NCI-H2081 (cell line): ENCODE measurements at places on chromosomes 1 and 21.

GRCh38 chr1:205012391-205013140 lies 30.4 kb upstream of the CNTN2 start:
- peak; percentile 39 for DNase-seq

GRCh38 chr1:71116729-71117128 lies 35.9 kb upstream of the ZRANB2 start:
- DNase-seq, result no peak

DNA sequence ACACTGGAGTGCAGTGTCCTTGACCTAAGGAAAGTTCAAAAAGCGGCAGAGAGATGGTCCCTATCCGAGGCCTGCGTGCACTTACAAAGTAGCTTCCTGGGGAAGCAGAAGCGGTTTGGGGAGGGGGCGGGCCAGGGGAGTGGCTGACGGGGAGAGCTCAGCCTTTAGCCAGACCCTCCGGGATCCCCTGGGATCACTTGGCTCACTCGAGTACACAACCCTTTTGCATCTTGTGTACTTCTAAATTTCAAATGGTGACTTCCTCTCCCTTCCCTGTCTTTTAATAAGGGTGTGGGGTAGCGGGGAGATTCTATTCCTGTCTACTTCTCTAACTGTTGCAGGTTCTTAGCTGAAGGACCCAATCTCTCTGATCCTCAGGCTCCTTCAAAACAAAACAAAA lies 18.1 kb upstream of the SNX27 start:
- DNase-seq, result no peak

DNA sequence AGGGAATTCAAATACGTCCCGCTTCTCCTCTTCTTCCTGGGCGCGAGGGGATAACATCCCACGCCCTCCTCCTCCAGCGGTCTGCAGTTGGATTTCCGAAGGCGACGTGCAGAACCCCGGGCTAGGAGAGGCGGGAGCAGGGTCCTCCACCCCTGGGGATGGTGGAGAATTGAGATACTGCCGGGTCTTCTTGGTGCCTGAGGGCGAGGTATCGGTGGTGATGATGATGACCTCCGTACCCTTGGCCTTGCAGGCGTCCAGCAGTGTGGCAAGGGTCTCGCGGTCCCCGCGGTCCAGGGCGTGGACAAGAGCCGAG lies 3.2 kb upstream of the LIX1L start:
- DNase-seq, result no peak

- no peak for DNase-seq
These were observed 34.6 kb upstream of the NID1 start for GRCh38 chr1:236099355-236099974.

DNA sequence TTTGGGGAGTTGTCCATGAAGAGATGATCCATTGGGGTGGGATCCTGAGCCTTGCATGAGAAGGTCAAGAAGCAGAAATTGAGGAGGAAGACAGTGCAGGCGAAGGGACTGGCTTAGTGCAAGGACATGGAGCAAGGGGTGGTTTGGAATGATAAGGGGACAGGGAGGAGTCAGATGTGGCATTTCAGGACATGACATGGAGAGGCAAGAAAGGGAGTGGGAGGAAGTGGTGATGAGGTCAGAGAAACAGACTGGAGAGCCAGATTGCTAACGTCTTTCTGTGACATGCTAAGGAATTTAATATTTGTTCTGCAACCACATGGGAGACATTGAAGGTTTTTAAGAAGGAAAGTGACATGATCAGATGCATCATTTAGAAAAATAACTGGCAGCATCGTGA lies 346.8 kb upstream of the FMN2 start:
- DNase-seq, result no peak

- no peak for DNase-seq
These were observed 2.1 kb downstream of the HJV start for GRCh38 chr1:146019231-146020057.

DNA sequence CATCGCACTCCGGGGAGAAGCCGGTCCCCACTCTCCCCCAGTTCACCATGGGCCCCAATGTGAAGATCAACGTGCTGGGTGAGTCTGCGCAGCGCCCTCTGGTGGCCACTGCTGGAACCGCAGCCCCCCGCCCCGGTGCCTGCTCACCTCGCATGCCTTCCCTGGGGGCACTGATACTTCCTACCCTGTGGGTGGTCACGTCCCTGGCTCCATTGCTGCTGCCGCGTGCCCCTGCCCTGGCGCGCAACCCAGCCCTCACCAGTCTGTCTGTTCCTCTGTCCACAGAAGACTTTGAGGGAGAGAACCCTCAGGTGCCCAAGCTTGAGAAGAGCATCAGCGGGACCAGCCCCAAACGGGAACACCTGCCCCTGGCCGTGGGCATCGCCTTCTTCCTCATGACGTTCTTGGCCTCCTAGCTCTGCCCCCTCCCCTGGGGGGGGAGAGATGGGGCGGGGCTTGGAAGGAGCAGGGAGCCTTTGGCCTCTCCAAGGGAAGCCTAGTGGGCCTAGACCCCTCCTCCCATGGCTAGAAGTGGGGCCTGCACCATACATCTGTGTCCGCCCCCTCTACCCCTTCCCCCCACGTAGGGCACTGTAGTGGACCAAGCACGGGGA lies 7.6 kb downstream of the EFNA3 start:
- peak; percentile 78 for DNase-seq

- no peak for DNase-seq
These were observed 68.2 kb downstream of the RNF187 start for GRCh38 chr1:228555074-228555994.

GRCh38 chr1:230639714-230640209 lies 2.5 kb upstream of the COG2 start:
- DNase-seq, result no peak

DNA sequence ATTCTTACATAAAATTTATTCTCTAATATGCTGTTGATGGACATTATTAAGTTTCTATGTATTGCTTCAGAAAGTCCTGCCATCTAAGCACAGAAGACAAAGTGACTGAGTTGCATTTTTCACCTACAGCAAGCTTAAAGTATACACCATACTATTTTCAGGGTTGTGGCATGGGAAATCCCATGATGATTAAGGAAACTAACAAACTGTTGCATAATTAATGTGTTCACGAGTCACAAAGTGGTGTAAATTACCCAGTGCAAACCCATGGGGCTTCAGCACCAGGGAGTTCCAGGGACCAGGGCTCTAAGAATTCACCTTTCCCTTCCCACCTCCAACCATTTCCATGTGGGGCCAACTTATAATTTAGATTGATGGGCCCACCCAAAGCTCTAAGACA lies 81.9 kb upstream of the NR5A2 start:
- no peak for DNase-seq

GRCh38 chr1:51329443-51330325 lies 678 bp downstream of the TTC39A start:
- DNase-seq, result peak; percentile 93

GRCh38 chr1:29436181-29436785 lies 200.0 kb downstream of the PTPRU start:
- DNase-seq, result no peak

DNA sequence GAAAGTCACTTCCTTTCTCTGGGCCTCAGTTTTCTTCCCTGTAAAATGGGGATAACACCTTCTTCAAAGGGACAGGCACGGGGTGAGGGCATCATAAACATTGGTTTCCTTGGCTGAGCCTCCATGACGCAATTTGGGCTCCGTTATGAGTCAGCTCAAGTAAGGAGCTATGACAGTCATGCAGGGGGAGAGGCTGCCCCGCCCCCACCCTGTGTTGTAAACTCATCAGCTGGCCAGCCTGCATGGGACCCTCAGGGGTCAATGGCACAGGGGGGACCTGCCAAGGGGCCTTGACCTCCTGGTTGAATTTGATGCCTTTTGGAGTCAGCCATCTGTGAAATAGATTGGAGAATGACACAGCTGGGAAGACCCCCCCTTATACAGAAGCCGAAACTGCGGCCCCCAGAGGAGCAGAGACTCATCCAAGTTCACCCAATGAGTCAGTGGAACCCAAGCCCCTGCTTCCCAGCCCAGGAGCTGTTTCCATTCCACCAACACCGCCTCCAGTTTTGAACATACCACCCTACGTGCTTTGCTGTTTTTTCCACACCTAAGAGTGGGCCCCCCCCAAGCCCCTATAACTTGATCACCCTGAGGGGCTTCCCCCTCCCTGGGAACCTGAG lies 36.8 kb upstream of the RUNX3 start:
- DNase-seq, result no peak
